ENCODE measurements at places on chromosomes 16 and 17.

DNA sequence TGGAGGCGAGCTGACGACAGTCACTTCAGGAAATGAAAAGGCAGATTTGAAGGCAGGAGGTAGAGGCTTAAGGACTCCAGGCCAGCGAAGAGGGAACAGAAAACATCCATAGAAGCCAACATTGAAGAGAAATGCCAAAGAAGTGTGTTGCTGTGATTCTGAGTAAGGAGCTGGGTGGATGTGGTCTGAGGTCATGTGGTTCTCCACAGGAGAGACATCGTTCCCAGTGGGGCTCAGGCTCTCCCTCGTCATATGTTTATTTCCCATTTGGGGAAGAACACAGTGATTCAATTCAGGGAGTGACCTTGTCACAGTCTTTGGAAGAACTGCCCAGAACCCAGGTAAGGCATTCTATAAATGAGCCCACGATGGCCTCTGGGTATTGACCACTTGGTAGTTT, 6.6 kb upstream of the PMP22 start:
- DNase-seq = no peak

DNA sequence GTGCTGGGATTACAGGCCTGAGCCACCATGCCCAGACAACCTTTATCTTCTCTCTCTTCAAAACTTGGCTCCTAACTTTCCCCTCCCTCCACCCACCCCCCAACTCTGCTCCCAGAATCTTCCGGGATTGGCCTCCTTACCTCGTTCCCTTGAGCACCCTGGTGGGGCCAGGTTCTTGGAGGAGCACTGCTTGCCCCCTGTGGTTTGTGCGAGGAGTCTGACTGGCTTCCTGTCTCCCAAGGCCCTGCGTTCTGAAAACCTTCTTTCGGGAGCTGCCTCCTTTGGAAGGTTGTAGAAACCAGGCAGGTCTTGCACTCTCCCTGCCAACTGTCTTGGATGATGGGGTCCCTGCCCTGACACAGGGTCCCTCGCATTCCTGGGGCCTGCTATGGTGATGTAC, 19.8 kb downstream of the PLXDC1 start:
- no peak for DNase-seq

- DNase-seq = no peak
Measured at GRCh38 chr17:64630309-64631223, 31.5 kb downstream of the SMURF2 start.

- no peak for DNase-seq
Measured at GRCh38 chr17:50067996-50068395, 12.1 kb downstream of the ITGA3 start.

DNA sequence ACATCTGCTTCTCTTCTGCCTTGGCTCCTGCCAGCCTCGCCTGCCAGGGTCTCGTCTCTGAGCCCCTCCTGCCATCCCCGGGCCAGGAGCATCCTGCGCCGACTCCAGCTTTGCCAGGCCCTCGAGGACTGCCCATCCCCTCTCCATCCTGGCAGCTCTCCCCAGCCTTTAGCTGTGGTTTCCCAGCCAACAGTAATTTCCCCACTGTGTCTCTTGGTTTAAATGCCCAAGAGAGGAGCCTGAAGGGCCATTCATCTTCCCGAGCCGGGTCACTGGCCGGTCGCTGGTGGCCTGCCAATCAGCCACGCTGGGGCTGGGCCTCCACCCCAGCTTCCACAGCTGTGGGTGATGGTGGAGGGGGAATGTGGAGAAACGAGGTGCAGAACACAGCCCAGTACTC, 47.8 kb downstream of the MRC2 start:
- no peak for DNase-seq

DNA sequence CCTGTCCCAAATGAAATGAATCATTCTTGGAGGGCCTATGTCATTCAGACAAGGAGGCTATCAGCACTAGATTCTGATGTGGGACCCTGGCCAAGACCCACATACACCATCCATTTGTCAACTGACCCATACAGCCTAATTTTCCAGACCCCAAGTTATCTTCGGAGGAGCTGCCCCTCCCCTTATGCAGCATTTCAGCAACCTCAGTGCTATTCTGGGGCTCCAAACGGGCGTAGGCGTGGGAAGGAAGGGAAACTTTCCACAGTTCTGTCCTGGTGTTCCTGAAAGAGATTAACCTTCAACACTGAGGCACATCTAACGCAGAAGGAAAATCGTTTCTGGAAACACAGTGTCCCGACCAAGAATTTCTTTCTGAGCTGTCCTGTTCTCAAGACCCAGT, 86.7 kb downstream of the MYH11 start:
- no peak for DNase-seq

DNA sequence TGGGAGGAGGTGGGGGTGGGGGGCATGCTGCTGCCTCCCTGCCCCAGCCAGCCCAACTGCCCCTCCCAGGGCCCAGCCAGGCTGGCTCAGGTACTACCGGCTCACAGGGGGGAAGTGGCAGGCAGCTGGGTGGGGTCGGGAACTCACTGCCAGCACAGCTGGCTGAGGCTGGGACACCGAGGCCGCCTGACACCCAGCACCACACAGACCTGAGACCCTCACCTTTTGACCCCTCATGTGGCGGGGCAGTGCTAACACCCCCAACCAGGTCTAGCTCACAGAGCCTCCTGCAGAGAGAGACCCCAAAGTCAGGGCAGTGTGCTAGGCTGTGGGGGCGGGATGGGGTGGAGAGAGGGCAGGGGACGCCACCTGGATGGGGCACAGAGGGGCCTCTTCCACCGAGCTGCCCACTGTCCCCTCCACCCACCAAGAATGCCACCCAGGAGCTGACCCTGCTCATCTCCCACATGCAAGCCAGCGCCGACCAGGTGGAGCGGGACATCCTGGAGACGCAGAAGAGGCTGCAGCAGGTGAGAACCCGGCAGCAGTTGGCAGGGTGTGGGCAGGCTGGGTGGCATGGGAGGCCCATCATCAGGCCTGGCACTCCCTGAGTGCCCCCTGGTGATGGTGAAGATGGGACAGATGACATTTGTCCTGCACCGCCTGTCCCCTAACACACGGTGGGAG, 3.0 kb downstream of the EVPLL start:
- DNase-seq = no peak

DNA sequence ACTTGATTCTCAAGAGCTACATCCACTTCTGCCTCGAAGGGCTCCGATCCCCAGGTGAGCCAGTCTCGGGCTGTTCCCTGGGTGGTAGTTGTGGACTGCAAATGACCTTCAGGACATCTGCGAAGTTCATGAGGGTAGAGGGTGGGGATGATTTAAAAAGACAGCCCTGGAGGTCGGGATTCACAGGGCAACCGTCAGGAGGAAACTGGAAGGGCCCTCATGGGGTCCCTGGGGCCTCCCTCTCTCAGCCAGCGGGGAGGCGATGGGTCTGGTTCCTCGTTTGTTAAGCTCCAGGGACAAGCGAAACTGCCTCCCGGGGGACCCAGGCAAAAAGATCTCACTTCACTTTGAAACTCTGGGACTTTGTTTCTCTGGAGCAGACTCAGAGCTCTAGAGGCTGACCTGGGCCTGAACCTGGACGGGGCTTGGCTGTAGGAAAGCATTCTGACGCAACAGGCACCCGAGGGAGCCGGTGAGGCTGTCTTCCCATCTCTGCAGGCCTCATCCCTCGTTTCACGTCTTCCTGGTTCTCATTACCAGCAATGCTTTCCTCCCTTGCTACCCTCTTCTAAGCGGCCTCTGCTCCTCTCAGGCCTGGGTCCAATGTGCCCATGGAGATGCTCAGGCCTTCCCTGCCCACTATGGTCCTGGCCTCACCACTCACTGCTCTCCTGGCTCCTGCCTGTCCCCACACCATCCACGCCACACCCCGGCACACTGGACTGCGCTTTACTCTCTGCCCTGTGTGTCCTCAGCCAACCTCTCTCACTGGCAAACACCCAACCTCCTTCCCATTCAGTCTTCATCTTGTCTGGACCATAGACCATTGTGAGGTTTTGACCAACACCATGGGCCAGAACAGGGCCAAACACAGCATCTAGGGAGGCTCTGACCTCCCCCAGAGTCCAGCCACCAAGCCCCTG, 214.2 kb upstream of the TNRC6C start:
- no peak for DNase-seq

DNA sequence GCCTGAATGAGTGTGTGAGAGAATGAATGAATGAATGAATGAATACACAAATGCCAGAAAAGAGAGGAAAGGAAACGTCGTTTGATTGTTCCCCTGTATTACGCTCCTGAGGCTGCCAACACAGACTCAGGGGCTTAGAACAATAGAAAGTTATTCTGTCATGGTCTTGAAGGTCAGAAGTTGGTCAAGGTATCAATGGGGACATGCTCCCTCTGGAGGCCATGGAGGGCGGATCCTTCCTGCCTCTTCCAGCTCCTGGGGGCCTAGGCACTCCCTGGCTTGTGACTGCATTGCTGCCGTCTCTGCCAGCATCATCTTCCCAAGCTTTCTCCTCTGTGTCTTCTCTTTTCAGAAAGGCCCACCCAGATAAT, 1.5 kb upstream of the SLC38A8 start:
- DNase-seq = no peak

GRCh38 chr17:15941781-15942180, 3.1 kb upstream of the ADORA2B start:
- no peak for DNase-seq

DNA sequence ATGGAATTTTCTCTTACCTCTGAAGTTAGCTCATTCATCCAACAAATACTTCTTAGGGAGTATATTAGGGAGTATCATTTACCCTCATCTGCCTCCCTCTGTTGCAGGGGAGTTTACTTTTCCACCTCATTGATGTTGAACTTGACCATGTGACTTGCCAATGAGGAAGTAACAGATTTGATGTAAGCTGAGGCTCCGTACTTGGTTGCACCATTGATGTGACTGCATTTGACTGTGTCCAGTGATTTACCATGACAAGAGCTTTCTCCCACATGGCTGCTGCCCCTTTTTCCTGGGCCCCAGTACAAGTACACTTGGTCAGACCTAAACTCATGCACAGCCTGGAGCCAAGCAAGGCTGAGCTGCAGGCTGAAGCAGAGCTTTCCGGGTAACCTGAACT, 81.6 kb upstream of the HS3ST2 start:
- no peak for DNase-seq
